ENCODE measurements at places on chromosomes 7 and 10.

DNA sequence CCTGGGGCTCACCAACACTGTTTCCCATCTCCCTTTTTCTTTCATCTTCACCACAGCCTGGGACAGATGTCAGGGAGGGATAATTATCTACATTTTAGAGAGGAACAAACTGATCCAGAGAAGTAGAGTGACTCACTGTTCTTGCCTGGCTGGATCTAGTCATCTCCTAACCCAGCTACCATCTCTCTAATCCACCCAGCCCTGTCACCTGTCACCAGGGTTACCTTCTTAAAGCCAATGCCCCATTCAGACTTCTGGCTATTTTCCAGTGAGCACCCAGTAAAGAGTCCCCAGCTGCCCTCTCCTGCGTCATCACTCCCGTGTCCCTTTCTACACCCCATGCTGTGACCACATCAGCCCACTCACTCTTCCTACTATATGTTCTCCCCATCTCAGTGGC, 68.4 kb upstream of the DUSP5 start:
- DNase-seq, result no peak

DNA sequence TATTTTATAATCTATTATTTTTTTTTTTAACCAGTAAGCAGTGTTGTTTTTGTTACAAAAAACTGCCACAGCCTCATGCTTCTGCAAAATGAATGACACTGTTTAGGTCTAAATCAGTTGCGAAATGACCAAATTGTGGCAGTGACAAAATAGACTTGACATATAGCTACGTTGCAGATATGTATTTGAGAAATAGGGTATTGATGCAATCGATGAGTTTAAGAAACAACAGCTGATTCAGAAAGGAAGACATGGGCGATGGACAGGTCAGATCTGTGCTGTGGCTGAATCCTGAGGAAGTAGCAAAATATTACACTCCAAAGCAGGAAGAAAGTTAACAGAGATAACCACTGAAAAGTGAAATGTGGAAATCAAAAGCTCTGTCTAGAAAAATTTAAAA, 89.0 kb upstream of the STEAP4 start:
- no peak for DNase-seq

DNA sequence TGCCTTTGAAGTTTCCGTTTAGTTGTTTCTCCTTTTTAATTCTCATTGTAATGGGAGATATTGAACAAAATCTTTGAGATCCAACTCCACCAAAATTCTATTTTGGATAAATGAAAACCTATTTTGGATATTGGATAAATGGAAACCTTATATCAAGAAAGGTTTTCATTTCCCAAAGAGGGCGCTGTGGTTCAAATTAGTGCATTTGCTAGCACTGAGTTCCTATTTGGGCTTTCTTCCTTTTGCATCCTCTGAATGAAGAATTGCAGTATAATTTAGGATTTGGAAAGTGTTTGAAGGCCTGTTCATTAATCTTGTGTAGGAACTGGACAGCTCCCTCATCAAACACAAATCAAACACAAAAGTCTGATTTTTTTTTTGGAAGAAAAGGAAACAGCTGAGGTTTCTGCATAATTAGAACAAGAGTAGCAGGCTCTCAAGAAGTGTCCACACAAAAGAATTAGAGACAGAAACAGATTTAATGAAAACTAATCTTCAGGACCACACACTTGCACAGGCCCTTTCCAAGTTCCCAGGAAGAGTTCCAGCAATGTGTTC, 80.8 kb upstream of the KLF14 start:
- no peak for DNase-seq

DNA sequence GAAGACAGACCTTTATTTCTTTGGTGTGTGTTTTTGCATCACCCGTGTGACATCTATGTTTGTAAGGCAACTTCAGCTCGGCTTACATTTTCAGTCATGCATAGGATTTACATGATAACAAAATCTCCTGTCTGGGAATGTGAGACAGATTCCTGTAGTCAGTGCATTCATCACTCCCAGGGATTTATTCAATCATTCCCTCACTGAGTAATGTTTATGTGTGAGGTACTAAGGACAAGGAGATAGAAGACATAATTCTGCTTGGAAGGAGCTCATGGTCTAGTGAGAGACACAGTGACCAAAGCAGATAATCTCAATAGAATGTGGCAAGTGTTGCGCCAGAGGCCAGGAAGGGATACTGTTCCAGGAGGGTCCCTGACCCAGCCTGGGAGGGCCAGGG, 35.2 kb upstream of the BMPER start:
- no peak for DNase-seq

DNA sequence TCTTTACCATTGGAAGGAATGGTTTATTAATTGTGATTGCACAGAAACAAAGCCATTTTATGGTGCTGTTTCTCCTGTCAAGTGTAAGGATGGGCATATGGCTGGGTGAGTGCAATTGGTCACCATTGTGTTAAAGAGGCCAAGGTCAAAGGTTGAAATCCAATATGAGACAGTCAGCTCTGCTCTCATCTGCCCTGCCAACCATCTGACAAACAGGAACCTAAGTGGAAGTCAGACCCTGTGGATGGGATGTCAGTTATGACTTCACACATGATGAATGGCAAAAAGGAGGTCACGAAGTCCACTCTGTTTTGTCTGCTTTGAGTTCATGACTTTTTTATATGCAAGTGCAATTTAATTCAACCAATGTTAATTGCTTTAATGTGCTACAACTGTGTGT, 172.7 kb upstream of the TMEM229A start:
- DNase-seq, result no peak

- DNase-seq, result peak; percentile 64
Measured at GRCh38 chr10:14838582-14839304, 637 bp downstream of the HSPA14 start.

DNA sequence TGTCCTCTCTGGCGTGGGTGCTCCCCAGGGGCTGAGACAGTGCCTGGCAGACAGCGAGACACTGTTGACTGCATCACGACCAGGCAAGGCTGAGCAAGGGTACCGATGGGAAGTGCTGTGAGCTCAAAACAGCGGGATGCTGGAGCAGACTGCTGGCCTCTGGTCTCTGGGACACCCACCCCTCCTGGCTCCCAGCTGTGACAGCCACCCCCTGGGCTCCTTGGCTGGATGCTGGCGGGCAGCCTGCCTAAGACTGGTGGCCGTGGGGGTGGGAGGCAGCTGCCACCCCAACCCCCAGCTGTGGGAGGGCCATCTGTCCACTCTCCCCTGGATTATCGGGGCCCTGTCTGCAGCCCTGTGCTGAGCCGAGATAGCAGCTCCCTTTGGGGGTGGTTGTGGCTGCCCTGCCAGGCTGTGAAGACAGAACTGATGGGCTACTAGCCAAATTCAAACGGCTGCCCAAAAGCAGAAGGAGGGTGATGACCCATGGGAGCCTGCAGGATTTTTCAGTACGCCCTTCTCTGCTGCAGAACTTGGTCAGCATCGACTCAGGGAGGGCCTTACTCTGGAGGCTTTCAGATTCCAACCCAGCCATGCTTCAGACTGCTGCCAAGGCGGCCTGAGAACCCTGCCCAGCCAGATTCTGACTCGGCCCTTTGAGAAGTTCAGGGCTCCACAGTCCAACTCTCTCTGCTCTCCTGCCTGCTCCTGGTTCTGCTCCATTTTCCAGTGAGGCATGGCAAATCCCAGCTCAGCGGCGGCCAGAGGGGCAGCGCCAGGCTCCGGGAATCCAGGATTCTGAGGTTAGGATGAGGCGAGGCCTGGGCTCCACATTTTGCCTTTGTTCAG, 125.3 kb downstream of the NEURL1 start:
- DNase-seq, result no peak

DNA sequence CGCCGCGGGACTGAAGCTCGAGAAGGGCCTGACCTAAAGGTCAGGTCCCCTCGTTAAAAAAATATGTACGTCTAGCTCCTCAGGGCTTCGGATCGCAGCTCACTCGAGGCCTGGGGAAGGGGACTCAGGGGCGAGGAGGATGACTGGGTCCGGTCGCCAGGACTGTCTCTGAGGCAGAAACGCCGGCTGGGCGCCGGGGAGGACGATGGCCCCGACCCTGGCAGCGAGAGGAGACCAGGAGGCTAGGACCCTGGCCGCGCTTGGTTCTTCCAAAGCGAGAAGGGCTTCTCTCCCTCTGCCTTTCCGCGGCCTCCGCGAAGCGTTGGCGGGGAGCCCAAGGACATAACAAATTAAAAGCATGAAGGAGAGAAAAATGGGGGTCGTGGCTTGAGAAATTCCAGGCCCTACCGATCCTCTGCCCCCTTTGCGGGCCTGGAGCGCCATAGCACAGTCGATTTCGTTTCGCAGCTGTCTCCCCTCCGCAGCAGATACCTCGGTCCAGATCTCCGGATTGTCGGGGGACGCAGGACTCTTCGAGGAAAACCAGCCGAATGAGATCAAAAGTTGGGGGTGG, 3.1 kb downstream of the NKX2-3 start:
- peak; percentile 82 for DNase-seq

DNA sequence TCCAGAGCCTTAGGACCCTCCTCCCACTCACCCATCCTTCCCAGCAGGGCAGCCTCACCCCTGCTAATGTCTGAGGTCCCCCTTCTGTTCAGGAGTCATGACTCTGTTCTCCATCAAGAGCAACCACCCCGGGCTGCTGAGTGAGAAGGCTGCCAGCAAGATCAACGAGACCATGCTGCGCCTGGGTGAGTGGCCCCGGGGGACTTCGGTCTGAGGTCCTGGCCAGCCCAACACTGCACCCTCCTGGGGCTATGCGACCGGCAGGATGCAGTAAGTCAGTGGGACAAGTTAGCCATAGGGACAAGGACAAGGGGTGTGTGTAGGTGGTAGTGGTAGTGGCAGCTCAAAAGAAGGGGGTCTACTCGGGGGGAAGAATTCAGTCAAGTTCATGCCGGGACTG, 16.2 kb upstream of the AHCYL2 start:
- no peak for DNase-seq

DNA sequence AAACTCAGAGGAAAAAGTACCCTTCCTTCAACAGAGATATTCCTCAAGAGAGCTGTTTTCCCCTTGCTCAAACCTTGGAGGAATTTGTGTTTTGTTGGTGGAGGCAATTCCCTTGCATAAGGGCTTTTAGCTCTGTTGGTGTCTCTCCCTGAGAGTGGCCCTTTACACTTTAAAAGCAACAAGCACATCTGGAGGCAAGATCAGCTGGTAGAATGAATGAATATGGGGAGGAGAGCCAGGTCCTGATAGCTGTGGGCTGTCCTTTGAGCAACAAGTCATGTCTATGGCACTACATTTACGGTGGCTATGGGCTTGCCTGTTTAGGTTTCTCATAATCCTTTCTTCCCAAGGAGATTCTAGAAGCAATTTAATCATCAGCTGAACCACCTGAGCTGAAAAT, 384.0 kb downstream of the SORCS3 start:
- DNase-seq, result no peak

- DNase-seq, result no peak
Measured at GRCh38 chr10:359093-359492, 223.8 kb downstream of the ZMYND11 start.

DNA sequence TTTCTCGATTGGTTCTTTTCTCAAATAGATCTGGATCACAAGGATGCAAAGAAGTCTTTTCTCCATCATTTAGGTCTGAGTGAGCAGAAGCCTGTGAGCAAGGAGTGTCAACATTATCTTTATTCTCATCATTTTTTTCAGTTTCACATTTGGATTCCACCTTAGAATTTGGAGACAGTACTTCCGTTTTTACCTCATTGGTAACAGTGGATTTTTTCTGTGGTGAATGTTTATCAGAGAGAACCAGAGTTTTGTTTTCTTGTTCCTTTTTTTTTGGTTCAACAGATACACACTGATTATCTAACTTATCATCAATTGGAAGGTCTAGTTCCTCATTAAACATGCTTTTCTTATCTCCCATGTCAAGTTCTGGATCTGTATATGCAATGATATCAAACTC, 151.3 kb downstream of the GALNT11 start:
- no peak for DNase-seq

- DNase-seq, result no peak
Measured at GRCh38 chr7:156000601-156001396, 188.5 kb upstream of the SHH start.

DNA sequence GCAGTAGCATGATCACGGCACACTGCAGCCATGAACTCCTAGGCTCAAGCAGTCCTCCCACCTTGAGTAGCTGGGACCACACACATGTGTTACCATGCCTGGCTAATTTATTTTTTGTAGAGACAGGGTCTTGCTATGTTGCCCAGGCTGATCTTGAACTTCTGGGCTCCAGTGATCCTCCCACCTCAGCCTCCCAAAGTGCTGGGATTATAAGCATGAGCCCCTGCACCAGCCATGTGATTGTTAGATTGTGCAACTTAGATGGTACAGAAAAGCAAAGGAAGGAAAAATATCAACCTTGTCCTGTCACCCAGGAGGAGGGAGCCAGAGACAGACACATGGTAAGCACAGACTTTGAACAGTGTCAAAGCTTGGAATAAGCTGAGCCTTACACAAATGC, 73.5 kb downstream of the CCNY start:
- no peak for DNase-seq

- DNase-seq, result peak; percentile 34
Measured at GRCh38 chr7:20217193-20217948, at the start of gene MACC1. MACC1 (minus strand) TSS chr7:20217384; CDS start chr7:20161862, 55,522 bp downstream.

GRCh38 chr10:5590816-5591215, 66.1 kb downstream of the CALML3 start:
- no peak for DNase-seq

GRCh38 chr7:1150400-1151002, 9.5 kb downstream of the ZFAND2A start:
- DNase-seq, result no peak

GRCh38 chr7:43954524-43955228, 28.4 kb downstream of the UBE2D4 start:
- DNase-seq, result no peak

DNA sequence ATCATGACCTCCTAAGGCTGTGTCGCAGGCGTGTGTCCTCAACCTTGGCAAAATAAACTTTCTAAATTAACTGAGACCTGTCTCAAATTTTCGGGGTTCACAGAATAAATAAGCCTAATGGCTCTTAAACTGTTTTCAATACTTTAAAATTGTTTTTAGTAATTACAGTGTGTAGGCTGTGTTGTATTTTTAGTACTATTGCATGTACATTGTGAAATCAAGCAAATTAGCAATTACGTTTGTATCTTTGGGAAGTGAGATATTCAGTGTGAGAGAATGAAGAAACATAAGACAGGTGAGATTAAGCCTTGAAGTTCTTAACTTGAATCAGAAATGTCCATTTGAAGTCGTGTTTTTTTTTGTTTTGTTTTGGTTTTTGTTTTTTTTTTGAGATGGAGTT, 4.8 kb upstream of the AKR1B10 start:
- no peak for DNase-seq

GRCh38 chr7:138750901-138751464, 46.8 kb upstream of the TMEM213 start:
- no peak for DNase-seq

DNA sequence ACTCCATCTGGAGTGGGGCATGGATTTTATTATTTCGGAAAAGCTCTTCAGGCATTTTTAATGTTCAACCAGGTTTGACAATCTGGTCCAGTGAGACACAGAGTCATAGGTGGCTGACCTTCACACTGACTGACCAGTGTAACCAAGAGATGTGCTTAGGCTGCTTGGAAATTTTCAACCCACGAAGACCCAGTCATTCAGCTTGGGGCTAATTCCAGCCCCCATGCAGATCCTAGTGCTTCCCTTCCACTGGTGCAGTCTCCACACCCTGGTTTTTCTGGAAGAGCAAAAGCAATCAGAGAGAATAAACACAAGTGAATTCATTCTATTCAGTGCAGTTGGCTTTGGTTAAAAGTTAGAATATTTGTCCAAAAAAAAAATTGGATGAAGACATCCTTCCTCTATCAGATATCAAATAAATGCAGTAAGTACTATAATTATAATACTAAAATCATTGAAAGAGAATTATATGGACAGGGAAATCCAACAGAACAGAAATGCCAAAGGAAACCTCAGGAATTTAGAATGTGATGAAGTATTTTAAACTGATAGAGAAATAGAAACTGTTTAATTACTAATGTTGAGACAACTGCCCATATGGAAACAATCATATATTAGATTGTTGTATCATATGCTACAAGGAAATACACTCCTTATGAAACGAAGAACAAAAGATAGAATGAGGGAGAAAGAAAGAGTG, 178.0 kb downstream of the NPSR1 start:
- DNase-seq, result no peak
